Activated naive CD4-positive, alpha-beta T cell (primary cell): ENCODE measurements at places on chromosomes 6 and 20.

- no peak for DNase-seq
Observed at GRCh38 chr6:135380793-135381192, 116.7 kb downstream of the AHI1 start.

GRCh38 chr6:166718516-166718915 is 91.5 kb upstream of the RPS6KA2 start:
- no peak for DNase-seq

GRCh38 chr20:5504061-5504739 is 187.4 kb upstream of the PROKR2 start:
- DNase-seq = no peak

GRCh38 chr6:40796260-40797221 is 209.4 kb upstream of the LRFN2 start:
- DNase-seq = no peak

GRCh38 chr20:51312480-51312783 is 230.1 kb downstream of the NFATC2 start:
- DNase-seq = no peak

DNA sequence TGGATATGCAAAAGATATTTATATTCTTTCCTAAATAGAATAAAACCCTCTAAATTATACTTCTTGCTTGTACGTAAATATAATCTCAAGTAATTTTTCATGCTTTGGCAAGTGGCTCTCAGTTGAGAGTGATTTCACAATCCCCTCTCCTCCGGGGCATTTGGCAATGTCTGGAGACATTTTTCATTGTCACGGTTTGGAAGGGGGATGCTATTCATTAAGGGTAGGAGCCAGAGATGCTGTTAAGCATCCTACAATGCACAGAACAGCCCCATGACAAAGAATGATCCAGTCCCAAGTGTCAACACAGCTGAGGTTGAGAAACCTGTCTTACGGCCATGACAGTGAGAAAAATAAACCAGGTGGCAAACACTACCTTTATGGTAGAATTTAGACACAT is 75.7 kb downstream of the AGPAT4 start:
- DNase-seq = no peak

DNA sequence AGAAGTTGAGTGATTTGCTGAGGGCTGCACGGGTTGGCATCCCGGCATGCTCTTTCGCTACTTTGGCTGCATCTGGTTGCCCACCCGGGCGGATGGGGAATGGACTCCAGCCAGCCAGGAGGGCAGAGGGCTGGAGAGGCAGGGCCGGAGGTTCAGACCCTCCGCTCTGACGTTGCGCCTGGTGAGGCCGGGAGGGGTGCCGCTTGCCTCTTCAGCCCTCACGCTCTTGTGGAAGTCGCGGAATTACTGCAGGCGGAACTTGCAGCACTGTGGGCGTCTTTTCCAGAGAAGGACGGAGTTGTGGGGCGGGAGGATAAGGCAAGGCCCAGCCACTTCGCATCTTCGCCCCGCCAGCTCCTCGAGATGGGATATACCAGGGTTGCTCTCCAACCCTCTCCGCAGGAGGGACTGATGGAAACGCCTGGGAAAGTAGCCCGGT is 656 bp downstream of the RTEL1 start:
- no peak for DNase-seq

DNA sequence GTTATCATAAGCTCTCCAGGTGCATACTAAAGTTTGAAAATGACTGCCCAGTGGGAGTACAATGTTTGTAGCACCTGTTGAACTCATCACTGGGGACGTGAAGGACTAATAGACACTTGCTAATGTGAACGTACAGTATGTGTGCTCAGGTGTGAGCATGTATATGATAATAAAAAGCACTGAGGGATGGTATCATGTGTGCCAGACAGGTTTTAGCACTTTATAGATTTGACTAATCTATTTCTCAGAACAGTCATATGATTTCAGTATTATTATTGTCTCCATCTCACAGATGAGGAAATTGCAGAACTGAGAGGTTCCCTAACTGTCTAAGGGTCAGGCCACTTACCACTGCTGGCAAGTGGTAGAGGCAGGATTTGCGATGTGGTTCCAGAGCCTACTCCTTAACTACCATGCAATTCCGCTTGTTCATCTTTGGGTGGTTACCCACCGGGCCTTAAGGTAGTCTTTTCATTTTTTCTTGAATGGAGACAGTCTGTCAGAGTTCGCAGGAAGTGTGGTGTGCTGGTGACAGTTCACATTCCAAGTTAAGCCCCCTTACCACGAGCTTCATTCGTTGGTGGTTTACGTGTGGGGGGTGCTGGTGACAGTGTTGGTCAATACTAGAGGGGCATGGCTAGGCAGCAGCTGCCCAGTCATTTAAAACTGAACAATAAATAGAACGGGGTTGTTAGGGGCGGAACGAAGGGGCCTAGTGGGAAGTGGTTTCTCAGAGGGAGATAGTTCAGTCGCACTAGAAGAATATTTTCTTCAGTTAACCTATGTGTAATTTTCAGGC is 46.8 kb downstream of the RREB1 start:
- no peak for DNase-seq

DNA sequence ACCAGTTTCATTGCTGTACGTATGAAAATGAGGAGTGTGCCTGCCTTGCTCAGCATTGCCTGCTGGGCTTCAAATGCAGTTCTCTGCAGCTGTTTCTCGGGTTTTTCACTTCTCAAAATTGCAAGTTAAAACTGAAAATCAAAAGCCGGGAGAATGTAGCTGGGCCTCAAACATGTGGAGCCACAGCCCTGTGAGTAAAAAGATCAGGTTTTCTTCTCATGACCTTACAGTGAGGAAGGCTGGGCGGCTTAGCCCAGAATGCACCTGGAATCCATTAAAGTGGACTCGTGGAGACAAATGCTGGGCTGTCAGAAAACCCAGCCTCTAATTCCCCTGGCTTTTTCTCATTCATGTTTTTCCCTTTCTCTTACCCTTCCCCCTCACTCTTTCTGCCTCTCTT is 34.4 kb downstream of the DSE start:
- DNase-seq = no peak

- DNase-seq = no peak
Observed at GRCh38 chr6:36318690-36319435, 17.8 kb downstream of the BNIP5 start.

DNA sequence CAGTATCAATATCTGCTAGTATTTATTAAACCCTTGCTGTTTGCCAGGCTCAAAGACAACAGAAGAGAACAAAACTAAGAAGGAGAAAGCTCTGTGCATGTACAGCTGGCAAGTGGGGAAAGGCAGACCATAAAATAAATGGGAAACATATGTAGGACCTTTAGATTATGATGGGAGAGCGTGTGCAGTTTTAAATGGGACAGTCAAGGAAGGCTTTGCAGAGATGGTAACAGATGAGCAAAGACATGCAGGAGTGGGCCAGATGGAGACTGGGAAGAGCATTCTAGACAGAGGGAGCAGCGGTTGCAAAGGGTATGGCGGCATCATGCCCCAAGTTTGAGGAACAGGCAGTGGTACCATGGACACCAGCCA is 260.0 kb downstream of the NRN1 start:
- no peak for DNase-seq

GRCh38 chr6:89944181-89944755 is 50.0 kb downstream of the GJA10 start:
- DNase-seq = no peak

DNA sequence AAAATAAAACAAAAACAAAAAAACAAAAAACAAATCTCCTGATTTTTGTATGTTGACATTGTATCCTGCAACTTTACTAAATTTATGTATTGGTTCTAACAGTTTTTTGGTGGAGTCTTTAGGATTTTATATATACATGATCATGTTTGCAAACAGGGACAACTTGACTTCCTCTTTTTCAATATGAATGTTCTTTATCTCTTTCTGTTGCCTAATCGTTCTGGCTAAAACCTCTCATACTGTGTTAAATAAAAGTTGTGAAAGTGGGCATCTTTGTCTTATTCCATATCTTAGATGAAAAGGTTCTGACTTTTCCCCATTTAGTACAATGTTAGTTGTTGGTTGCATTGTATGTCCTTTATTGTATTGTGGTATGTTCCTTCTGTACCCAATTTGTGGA is 261.7 kb upstream of the NOX3 start:
- DNase-seq = no peak

DNA sequence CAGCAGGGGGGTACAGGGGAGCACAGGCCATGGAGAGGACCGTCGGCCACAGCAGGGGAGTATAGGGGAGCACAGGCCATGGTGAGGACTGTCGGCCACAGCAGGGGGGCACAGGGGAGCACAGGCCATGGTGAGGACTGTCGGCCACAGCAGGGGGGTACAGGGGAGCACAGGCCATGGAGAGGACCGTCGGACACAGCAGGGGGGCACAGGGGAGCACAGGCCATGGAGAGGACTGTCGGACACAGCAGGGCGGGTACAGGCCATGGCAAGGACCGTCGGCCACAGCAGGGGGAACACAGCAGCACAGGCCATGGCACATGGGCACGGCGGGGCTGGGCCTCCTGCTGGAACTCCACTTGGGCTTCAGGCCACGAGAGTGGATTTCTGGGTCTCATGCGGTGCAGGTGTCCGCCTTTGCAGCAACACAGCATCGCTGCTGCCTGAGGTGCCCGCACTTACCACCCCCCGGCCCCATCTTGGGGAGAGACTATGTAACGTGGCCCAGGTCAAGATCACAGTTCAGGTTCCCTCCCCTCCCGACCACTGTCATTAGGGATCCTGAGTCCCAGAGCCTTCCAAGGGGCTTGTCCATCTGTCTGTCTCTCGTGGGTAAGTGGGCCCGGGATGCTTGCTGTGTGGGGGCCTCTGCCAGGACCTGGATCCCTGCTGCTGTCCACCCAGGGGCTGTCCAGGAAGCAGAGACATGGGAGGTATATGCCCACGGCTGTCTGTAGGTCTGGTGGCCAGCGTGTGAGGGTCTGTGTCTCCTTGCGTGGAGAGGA is 2.5 kb downstream of the NPBWR2 start:
- DNase-seq = no peak
